ENCODE measurements at places on chromosomes 2 and 18.

DNA sequence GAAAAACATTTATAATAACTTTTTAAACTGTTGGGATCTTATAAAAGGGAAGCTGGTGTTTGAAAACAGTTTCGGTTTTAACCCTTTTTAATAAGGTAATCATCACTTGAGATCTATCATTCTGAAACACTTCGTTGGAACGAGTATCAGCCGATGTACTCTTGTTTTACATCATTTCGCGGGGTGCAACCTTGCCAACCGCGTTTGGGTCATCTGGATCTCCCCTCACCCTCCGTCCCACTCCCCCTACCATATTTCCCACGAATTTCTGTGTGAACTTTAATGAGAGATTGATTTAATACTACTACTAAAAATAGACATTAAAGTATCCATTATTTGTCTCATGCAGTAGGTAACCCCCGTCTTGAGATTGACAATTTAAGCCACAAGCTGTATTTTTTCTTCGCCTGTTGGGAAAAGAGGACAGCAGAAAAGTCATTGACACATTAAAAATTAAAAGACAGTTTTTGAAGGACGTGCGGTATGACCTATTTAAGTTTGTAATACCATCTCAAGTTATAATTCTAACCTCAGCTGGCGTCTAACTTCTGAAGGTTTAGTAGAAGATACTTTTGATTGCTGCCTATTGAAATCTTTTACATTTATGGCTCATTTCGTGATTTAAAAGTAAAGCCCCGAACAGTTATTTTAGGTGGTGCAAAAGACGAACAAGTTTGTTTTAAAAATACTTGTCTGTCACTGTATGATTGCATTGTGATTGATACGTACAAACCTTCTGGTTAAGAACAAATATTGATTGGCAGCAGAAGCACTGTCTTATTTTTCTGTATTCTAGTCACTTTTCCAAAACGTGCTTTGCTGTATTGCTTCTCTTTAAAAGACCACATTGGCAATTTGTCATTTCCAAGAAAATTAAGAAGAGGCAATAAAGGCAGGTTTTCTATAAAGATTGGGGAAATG is 1.5 kb downstream of the CREB1 start:
- no peak for DNase-seq

DNA sequence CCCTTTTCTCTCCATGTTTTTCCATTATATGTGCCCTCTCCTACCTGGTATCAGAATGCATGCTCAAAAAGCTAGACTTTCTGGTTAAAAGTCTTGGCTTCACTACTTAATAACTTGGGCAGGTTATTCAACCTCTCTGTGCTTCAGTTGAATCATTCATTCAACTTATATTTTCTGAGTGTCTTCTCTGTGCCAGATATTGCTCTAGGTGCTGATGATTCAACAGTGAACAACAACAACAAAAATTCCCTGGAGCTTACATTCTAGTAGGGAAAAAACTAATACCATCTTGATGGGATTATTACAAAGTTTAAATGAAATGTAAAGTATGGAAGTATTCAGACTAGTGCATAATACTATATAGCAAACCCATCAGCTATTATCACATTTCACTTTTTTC is 55.2 kb downstream of the SOS1 start:
- no peak for DNase-seq

DNA sequence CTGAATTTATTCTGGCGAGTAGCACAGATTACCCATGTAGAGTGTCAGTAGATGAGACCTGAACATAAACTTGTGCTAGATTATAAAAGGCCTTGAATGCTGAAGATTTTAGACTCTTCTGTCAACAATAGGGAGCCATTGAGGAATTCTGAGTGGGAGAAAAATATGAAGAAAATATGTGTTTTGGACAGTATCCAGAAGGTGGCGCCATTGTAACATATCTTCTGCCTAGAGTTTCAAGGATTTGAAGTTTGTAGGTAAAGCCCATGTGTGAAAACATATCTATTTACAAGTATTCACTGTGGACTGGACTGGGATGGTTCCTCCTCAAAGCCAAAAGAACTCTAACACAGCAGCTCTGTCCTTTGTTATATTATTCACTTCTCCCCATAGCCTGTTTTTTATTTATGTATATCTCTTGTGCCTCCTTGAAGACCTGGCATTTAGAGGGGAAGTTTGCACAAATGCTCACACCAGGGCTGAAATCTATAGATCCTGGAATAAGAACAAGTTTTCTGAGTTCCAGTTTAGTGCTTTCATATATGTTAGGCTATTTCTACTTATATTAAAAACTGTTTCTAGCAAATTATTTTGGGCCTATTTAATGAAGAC is 124.9 kb downstream of the RDH14 start:
- no peak for DNase-seq

DNA sequence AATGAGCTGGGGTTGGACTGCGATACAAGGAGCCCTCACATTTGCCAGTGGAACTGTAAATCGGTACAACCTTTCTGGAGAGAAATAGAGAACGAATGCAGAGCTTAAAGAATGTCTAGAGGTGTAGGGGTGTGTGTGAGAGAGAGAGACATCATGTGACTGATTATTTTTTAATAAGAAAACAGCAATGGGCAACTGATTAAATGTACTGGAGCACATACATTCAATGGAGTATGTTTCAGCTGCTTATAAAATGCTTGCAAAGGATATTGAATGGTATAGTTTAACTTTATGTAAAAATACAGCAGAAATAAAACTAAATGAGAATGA is 391 bp upstream of the TMEM17 start:
- DNase-seq, result no peak
